Smooth muscle cell of the brain vasculature (primary cell): ENCODE measurements at places on chromosomes 3 and 15.

DNA sequence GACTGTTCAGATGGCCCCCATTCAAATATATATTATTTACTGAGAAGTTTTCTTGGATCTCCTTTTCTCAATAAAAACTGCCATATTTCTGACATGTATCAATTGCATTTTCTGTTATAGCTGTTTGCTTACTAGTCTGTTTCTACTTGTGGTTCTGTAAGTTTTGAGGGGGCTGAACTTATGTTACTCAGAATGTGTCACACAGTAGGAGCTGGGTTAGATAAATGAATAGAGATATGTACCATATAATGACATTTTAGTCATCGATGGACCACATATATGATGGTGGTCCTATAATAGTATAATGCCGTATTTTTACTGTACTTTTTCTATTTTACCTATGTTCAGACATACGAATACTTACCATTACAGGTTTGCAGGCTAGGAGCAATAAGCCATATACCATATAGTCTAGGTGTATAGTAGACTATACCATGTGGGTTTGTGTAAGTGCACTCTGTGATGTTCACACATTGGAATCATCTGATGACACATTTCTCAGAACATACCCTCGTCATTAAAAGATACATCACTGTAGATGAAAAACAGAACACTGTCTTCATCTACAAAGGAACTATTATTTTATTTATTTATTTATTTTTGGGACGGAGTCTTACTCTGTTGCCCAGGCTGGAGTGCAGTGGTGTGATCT, 22.3 kb downstream of the PPP4R2 start:
- DNase-seq = no peak

DNA sequence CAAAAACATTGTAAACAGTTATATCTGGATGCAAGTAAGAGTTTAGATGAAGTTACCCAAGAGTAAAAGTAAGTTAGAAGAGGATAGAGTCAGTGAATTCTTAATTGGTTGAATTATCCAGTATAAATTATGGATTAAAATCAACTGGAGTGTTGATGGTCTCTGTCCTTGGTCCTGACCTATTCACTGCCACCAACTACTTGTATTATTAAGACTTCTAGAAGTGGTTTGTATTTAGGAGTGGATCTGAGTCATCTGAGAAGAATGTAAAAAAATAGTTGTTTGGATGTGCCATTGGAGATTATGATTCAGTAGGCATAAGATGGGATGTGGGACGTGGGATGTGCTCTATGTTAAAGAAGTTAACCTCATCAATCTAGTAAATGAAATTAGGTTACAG, 86.4 kb downstream of the SYNPR start:
- DNase-seq = no peak

- DNase-seq = no peak
Observed at GRCh38 chr3:151919030-151919328, 45.5 kb downstream of the SUCNR1 start.

DNA sequence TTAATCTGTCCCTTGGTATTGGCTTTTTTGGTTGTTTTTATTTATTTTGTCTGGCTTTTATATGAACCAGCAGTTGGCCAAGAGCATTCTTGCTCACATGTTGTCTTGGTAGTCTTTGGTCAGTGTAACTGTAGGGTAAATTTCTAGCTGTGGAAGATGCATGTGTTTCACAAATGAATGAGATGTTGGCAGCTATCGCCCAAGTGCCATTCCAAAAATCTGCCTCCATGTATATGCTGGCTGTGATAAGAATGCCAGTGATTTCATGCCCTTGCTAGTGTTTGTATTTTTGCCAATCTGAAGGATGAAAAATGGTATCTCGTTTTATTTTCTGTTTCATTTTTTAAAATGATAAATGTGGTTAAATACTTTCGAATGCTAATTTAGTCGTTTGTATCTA, 50.1 kb downstream of the TLNRD1 start:
- DNase-seq = no peak
